ENCODE measurements at places on chromosomes 12 and 14.

DNA sequence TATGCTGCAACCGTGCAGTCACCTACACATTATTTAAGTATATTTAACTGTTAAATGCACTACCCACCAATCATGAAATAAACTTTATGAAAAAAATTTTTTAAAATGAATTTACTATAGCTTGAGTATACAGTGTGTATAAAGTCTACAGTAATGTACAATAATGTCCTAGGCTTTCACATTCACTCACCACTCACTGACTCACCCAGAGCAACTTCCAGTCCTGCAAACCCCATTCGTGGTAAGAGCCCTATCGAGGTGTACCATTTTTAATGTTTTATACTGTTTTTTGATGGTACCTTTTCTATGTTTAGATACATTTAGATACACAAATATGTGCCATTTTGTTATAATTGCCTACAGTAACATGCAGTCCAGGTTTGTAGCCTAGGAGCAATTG, 48.1 kb downstream of the KLRG1 start:
- DNase-seq, result no peak

GRCh38 chr14:75636100-75636692, 24.5 kb downstream of the ERG28 start:
- DNase-seq, result no peak

DNA sequence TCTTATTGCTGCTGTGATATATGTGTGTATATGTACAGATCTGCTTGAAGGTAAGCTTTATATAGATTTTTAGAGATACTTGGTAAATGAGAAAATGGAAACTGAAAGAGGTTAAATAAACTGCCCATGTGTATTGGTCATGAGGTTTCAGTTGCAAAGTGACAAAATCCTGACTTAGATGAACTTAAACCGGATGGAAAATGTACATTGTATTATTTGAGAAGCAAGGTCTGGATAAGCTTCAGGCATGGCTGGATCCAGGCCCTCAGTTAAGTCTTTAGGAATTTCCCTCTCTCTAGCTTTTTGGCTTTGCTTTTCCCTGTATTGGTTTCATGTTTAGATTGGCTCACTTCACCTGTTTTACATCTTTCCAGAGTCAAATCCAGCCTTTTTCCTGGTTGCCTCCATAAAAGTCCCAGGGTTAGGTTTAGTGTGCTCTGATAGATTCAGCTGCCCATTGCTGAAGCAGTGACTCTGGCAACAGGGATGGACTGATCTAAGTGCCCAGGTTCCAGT, 21.0 kb upstream of the MAP1LC3B2 start:
- DNase-seq, result no peak

DNA sequence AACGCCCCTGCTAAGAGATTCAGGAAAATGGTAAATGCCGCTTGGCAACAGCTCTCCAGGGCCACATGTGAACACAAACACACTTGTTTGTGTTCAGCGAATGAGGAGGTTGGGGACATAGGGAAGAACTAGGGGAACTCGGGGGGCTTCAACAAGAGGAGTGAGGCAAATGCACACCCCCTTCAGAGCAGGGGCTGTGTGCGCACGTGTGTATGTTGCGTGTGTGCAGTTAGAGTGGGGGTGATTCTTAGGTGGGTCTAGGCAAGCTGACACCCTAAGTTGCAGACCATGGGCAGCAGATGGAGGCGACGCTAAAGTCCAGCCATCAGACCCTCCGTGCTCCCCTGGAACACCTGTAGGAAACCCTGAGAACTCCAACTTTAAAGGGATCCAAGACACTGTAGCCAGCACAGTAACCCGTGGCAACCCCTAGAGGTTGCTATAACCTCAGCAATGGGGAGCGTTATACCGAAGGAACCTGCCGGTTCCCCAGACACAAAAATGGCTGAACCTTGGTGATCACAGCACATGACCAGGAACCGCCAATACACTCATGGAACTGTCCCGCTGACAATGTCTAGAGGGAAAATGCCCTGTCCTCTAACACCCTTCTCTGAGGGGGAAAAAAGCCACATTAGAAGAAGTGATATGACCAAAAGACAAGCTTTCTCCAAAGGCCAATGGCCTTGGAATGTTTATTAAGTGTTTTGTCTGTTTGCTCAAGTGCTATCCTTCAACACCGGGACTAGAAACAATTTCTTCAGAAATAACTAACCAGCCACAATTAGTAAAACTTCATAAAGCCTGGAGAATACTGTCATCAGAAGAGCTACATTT, 86.5 kb upstream of the CEP83 start:
- no peak for DNase-seq

GRCh38 chr12:2243275-2243674, 190.5 kb downstream of the CACNA1C start:
- DNase-seq, result no peak

DNA sequence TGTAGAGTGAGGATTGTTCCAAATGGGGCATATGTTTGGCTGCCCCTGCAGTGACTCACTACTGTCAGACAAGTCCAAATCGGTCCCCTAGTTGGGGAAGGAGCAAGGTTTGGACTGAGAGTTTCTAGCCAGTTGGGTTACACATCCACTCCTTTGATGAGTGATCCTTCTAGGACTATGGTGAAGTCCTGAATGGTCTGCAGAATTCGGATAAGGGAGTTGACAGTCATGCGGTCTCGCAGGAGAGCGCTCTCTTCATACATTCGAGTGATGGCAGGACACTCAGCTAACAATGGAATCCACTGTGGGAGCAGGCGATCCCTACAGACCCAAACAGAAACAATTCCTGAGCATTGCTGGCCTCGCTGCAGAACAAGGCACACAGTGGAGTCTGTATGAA, 61.5 kb upstream of the SINHCAF start:
- DNase-seq, result no peak

- no peak for DNase-seq
Measured at GRCh38 chr14:70887207-70887681, 20.0 kb upstream of the PCNX1 start.

DNA sequence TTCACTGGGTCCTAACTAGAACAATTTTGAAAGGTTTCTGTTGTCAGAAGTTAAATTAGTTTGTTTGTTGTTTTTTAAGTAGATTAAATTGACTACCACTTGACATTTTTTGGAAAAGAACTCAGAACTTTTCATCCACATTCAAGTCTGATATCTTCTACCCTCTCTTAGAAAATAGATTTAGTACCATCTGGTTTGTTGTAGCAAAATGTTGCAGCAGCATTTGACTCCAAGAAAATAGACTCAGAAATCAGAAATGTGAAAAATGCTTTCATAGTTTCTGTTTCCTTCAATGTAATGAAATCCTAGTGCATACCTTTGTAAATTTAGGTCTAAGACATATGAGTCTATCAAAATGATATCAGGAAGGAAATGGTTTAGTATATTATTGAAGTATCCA, 256.3 kb upstream of the CLEC14A start:
- DNase-seq, result no peak

GRCh38 chr14:61609191-61609843, 86.0 kb upstream of the HIF1A start:
- no peak for DNase-seq

DNA sequence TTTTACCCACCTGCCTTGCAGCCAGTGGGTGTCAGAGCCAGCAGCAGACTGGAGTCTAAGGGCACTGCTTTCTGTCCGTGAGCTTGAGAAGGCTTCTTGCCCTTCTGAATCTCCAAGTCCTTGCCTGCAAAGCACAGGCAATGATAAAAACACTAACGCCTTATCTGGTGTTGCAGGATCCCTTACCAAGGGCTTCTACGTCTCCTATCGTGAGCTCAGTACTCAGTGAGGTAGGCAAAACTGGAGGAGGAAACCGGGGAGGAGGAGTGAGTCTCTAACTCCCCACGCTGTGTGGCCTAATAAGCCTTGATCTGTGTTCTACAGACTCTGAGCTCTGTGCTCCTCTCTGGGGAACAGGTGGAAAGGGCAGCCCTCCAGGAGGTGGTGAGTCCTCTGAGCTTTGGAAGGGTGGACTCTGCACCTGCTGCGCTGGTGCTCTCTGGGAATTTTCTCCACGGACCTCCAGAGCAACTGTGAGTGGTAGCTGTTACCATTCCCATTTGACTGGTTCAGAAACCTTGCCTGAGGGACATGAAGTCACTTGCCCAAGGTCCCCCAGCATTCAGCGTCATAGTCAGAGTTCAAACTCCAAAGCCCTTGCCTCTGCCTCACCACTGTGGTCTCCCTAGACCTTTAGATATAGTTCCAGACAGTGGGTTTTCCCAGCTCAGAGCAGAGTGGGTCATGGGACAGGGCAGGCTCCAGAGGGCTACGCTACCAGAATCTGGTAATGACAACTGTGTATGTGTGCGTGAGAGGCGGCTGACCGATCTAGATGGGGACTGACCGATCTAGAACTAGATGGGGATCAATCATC, 7.0 kb upstream of the MARK3 start:
- DNase-seq, result no peak
